Fibroblast of skin of left biceps (primary cell): ENCODE measurements at places on chromosomes 16 and 17.

- DNase-seq = peak; percentile 12
Observed at GRCh38 chr17:69574257-69575197, 160.0 kb downstream of the MAP2K6 start.

- DNase-seq = no peak
Observed at GRCh38 chr17:49361129-49361901, 735 bp downstream of the ZNF652 start.

DNA sequence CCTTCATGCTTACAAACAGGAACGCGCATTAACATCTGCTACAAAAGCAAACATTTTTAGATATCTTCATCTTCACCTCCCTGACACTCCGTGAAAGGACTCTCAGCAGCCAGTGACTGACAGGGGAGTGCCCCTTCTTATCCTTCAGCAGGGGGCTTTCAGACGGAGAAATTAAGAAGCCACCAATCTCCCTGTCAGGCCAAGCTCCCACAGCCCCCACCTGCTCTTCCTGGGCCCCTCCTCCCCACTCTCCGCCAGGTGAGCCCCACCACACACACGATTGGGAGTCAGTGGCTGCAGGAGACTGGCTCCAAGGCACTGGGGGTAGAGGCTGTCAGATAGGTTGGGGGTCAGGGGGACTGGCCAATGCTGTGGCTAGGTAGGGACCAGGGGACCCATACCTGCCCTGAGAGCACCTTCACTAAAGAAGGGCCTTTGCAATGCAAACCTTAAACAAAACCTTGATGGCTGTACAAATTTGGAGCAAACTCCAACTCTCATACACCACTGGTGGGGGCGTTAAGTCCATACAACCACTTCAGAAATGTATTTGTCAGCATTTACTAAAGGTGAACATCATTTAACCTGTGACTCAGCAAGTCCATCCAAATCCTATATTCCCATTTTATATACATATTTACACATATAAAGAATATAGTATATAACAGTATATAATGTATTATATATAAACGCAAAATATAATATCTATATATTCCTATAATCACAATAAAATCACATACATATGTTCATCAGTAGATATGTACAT lies 232.2 kb downstream of the ZNF423 start:
- no peak for DNase-seq

- no peak for DNase-seq
Observed at GRCh38 chr16:4372578-4373355, 1.1 kb downstream of the VASN start.

DNA sequence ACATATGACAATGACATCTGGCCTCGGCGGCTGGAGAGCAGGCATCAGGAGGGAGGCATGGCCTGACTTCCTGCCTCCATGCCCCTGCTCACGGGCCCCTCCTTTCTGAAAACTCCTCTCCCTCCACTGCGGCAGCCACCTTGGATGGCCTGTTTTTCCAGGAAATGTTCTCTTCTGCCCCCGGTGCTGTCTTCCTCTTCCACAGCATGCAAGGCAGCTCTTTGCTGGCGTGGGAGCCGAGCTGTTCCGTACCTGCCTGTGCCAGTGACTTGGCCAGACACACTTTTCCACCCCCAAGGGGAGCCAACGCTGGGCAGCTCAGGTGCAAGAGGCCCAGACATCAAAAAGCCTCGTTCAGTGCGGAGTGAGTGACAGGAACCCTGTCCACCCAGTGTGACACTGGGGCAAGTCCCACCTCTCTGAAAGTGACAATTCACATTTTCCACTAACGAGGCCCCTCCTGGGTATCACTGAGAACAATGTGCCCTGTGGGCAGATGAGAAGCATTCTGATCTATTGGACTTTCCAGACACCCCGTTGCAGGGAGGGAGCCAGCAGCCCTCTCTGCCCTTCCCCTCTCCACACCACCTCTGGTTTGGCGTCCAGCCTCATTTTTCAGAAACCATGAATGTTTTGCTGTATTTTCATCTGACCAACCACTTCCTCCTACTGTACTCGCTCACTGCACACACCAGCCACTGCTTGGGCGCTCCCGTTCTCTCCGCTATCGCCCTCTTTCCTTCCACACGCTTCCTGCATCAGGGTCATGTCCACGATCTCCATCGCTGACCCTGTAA lies 31.2 kb downstream of the NSMCE1 start:
- DNase-seq = no peak

DNA sequence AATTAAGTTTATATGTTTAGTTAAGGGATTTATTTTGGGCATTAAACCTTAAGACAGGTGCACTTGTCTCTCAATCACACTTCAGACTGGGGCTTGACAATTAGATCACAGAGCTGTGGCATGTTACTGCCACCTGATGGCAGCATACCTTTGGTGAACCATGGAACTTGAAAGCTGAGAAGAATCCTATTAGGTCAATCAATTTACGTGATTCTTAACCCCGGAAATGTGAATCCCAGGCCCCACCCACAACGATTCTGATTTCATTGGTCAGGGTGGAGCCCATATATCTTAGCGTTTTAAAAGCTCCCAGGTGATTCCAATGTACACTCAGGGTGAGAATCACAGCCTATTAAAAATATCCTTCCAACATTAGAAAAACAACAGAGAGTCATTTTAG lies 91.0 kb downstream of the GSG1L start:
- no peak for DNase-seq

- DNase-seq = no peak
Observed at GRCh38 chr17:882827-883585, 96.6 kb downstream of the NXN start.

DNA sequence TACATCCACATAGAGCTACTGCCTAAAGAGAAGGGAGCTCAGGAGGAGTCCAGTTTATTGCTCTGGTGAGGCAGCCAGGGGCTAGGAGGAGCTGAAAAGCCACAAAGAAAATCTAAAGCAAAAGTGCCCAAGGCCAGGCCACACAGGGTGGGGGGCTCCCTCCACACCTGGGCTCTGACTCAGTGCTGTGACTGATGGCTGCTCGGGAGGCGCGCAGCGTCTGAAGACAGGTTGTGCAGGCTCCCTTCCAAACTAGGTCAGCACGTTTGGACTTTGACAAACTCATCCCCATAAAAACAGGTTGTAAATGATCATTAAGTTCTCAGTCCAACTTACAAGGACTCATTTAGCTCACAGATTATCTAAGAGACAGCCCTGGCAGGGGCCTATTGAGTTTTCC lies 22.2 kb upstream of the LCMT1 start:
- no peak for DNase-seq

- no peak for DNase-seq
Observed at GRCh38 chr17:7589204-7589868, 558 bp downstream of the SOX15 start.

DNA sequence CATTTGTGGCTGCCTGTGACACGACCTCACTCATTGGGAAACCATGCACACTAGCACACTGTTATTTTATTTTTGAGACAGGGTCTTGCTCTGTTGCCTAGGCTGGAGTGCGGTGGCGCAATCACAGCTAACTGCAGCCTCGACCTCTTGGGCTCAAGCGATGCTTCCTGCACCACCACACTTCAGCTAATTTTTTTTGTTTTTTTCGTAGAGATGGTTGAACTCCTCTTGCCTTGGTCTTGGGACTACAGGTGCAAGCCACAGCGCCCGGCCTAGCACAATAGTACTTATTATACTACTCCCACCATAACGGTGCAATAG lies 2.8 kb upstream of the NPTX1 start:
- no peak for DNase-seq

- DNase-seq = no peak
Observed at GRCh38 chr17:7141824-7142223, 27.2 kb upstream of the ASGR2 start.
